ENCODE measurements at places on chromosomes 3 and 15.

DNA sequence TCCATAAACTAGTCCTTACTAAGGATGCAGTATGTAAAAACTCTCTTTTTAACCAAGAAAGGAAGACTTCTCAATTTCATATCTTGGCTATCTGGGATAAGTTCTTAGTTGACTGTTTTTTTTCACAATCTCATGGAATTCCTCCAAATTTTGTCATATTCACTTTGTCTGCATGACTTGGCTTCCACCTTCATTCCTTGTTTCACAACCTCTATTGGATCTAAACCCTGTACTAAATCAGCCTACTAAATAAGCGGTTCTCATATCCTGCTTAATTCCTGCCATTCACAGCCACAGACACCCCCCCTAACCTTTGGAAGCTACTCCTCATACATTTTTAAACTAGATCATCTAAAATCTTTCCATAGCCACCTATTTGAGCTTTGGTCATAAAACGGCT, 370.6 kb upstream of the NAALADL2 start:
- DNase-seq: no peak

- no peak for DNase-seq
Measured at GRCh38 chr3:55091381-55092225, 163.7 kb upstream of the LRTM1 start.

DNA sequence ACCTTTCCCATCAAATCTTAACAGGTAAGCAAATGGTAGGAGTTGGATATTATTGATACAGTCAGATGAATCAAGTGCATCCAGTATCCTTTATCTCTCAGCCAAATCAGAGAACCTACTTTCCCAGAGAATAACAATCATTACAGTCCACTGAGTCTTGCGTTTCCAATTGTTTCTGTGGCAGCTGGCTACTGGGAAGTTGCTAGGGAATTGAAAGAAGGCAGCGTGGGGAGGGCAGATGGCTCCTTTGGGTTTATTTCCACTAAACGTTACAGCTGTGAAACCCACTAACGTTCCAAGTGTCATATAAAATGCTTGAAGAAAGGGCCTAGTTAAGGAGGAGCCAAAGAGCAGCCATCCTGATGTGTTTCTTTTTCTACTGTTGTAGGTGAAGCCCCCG, 78.4 kb downstream of the WDR72 start:
- no peak for DNase-seq

DNA sequence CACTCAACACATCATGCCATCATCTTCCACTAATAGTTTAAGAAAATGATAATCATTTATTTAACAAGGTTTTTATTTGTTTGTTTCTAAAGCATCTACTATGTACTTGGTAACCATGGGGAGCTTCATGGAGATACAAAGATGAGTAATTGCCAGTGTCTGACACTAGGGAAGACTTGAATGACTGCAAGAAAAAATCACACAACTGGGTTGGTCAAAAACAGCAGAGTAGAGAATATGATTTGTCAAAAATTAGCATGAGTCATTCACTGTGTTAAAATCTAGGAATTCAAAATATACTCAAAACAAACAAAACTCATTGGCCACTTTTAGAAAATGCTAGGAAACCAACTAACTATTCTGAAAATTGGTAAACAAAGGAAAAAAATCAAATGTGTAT, 6.3 kb downstream of the BNC1 start:
- no peak for DNase-seq

GRCh38 chr15:24734396-24734795, 58.8 kb downstream of the NPAP1 start:
- DNase-seq: no peak

- no peak for DNase-seq
Measured at GRCh38 chr3:148974726-148975125, 16.6 kb upstream of the GYG1 start.

- DNase-seq: no peak
Measured at GRCh38 chr3:32733631-32734229, 48.7 kb downstream of the CNOT10 start.

DNA sequence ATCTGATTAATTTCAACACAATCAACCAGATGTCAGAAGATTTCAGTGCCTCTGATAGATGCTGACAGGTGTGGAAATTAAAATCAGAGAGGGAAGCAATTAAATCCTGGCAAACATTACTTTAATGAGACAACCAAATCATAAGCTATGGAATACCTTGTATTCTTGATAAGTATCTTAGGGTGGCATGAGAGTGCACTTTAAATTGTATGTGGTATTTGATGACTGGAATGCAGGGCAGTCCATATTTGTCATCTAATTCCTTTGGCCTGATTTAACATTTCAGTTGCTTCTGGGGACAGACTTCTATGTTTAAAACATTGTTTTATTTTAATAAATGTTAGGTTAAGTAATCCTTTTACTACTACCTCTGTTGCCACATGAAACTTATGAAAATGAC, 184.1 kb downstream of the LPP start:
- no peak for DNase-seq

DNA sequence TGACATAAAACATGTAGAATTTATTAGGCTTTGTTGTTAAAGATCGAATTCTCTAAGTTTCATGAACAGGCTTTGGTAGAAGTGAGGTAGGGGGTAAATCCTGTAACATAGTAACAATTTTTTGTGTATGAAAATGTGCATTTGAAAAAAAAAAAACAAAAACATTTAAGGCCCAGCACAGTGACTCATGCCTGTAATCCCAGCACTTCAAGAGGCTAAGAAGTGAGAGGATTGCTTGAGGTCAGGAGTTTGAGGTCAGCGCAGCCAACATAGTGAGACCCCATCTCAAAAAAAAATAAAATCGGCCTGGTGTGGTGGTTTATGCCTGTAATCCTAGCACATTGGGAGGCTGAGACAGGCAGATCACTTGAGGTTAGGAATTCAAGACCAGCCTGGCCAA, 26.8 kb upstream of the PPP4R2 start:
- DNase-seq: no peak

GRCh38 chr3:161395115-161396012, 24.0 kb upstream of the SPTSSB start:
- no peak for DNase-seq
